ENCODE measurements at places on chromosomes 12 and 14.

- no peaks in the 10 kb centered on the region for H3K36me3 ChIP-seq
- DNase-seq = no peak
- H3K27me3 ChIP-seq = no peaks in the 10 kb centered on the region
- H3K4me3 ChIP-seq = no peak overlapping the region
- H3K27ac ChIP-seq = no peak overlapping the region
Observed at GRCh38 chr12:51865757-51866270, 17.3 kb upstream of the FIGNL2 start.

GRCh38 chr14:22073801-22074200 lies 400.2 kb upstream of the OR4E1 start:
- no peaks in the 10 kb centered on the region for H3K36me3 ChIP-seq
- DNase-seq = no peak
- H3K27ac ChIP-seq = no peak overlapping the region
- no peaks in the 10 kb centered on the region for H3K27me3 ChIP-seq

DNA sequence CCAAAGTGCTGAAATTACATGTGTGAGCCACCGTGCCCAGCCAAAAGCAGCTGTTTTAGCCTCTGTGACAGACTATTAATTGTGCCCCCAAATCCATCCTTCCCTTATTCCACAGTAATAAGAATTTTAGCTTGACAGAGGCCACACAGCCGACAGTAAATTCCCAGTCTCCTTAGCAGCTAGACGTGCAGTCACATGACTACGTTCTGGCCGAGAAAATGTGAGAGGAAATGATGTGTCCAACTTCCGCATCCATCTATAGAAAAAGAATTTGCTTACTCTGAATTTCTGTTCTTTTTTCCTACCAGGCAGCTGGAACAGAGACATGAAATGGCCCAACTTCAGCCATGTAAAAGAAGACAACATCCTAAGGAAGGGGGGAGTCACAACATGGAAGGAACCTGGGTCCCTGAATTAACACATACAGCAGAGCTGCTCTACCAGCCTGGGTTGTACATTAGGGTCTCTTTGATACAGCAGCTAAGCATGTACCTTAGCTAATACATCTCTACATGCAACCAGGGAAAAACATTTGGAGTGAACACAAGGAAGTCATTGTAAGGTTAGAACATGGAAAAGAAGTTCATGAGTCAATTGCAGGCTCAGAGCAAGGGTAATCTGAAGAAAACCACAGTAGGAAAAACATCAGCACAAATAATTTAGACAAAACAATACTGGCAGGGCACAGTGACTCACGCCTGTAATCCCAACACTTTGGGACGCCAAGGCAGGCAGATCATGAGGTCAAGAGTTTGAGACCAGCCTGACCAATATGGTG lies 35.5 kb downstream of the CIT start:
- no peaks in the 10 kb centered on the region for H3K27me3 ChIP-seq
- H3K4me1 ChIP-seq = no peaks in the 10 kb centered on the region
- no peak overlapping the region for H3K27ac ChIP-seq
- no peak overlapping the region for H3K4me3 ChIP-seq

GRCh38 chr12:120920178-120920577 lies 16.0 kb upstream of the SPPL3 start:
- no peaks in the 10 kb centered on the region for H3K27me3 ChIP-seq
- DNase-seq = no peak
- H3K27ac ChIP-seq = no peak overlapping the region
- H3K36me3 ChIP-seq = no peaks in the 10 kb centered on the region
- H3K4me3 ChIP-seq = no peak overlapping the region

GRCh38 chr14:89615421-89615820 lies 198.4 kb upstream of the FOXN3 start:
- no peak overlapping the region for H3K27ac ChIP-seq
- H3K4me1 ChIP-seq = no peaks in the 10 kb centered on the region
- no peaks in the 10 kb centered on the region for H3K36me3 ChIP-seq
- no peak for DNase-seq
- no peaks in the 10 kb centered on the region for H3K27me3 ChIP-seq
- no peak overlapping the region for H3K4me3 ChIP-seq

GRCh38 chr14:102849526-102850379 lies 72.5 kb downstream of the TRAF3 start:
- H3K4me3 ChIP-seq = no peak overlapping the region
- H3K27me3 ChIP-seq = no peaks in the 10 kb centered on the region
- peak; percentile 47 for DNase-seq
- H3K27ac ChIP-seq = peak overlapping the region; percentile 71

- H3K4me3 ChIP-seq = no peak overlapping the region
- no peaks in the 10 kb centered on the region for H3K27me3 ChIP-seq
- no peaks in the 10 kb centered on the region for H3K36me3 ChIP-seq
- H3K27ac ChIP-seq = no peak overlapping the region
- no peak for DNase-seq
- no peaks in the 10 kb centered on the region for H3K4me1 ChIP-seq
Observed at GRCh38 chr12:95877622-95878021, 18.9 kb downstream of the SNRPF start.

DNA sequence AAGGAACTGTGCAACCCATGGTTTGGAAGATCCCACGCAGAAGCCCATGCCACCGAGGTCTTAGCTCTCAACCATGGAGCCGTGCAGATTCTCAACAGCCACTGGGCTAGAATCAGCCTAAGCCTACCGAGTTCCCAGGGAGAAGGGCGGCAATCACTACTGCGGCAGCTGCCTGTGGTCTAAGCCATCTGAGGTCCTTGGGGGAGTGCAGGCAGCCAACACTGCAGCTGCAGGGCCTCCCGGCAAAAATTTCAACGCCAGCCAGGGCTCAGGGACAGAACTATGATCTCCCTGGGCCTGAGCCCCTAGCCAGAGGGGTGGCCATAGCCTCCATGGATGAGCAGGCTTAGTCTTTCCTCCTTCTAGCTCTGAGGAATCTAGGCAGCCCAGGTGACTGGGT lies 156.8 kb upstream of the CLEC14A start:
- no peak overlapping the region for H3K4me3 ChIP-seq
- no peaks in the 10 kb centered on the region for H3K27me3 ChIP-seq
- DNase-seq = no peak
- no peaks in the 10 kb centered on the region for H3K4me1 ChIP-seq

GRCh38 chr12:109460538-109460937 lies 16.6 kb downstream of the KCTD10 start:
- H3K4me1 ChIP-seq = peaks cover 43% of the 10 kb centered on the region
- DNase-seq = no peak
- H3K27me3 ChIP-seq = no peaks in the 10 kb centered on the region
- peaks cover 2% of the 10 kb centered on the region for H3K36me3 ChIP-seq
- H3K27ac ChIP-seq = peak overlapping the region; percentile 95

DNA sequence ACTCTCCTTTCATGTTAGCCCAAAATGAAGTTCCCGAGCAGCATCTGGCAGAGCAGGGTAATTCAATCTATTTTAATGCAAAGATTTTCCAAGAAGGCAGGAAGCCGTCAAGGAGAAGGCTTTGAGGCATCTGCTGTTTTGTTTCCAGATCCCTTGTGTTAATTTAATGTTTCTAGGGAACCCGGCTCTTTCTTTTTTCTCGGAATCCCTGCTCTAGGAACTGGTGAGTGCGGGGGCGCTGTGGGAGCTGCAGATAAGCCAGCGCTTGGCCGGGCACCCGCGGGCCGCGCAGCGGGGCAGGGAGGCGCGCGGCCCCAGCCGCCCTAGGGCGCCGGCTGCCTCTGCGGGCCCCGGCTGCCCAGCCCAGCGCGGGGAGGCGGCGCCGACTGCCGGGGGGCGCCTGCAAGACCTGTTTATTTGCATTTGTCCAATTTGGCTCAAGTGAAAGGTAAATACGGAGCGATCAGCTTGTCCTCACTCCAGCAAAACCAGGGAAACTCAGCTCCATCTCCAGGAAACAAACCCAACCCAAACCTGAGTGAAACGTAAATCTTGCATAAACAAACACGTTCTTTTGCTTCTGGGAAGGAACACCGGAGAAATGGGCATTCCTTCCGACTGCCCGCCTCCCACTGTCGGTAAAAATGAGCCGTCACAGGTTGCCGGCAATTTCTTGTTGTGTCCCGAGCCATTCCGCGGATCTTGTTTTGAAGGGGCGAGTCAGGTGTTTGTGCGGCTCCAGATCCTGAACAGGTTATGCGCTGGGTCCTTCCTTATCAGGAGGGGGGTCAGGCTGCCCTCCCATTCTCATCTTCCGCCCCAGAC lies 65.1 kb downstream of the CRADD start:
- peak; percentile 83 for DNase-seq
- H3K36me3 ChIP-seq = no peaks in the 10 kb centered on the region
- peak overlapping the region; percentile 86 for H3K4me3 ChIP-seq
- H3K27ac ChIP-seq = peak overlapping the region; percentile 80
- no peaks in the 10 kb centered on the region for H3K27me3 ChIP-seq
- H3K4me1 ChIP-seq = peaks cover 40% of the 10 kb centered on the region

DNA sequence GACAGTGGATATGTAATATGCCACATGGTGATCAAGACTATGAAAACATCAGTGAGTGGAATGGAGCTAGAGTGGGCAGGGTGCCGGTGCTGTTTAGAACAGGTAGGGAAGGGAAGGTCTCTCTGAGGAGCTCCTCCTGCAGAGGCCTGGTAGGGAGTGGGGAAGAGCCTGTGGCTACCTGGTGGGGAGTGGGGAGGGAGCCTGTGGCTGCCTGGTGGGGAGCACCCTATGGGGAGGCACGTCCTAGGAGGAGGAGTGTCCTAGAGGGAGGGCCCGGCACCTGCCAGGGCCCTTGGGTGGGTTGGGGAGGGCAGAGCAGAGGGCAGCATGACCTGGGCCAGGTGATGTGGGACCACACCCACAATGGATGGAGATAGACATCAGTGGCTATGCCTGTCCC lies 122.6 kb downstream of the ADGRD1 start:
- no peaks in the 10 kb centered on the region for H3K27me3 ChIP-seq
- H3K27ac ChIP-seq = no peak overlapping the region
- H3K4me3 ChIP-seq = no peak overlapping the region
- no peaks in the 10 kb centered on the region for H3K36me3 ChIP-seq

DNA sequence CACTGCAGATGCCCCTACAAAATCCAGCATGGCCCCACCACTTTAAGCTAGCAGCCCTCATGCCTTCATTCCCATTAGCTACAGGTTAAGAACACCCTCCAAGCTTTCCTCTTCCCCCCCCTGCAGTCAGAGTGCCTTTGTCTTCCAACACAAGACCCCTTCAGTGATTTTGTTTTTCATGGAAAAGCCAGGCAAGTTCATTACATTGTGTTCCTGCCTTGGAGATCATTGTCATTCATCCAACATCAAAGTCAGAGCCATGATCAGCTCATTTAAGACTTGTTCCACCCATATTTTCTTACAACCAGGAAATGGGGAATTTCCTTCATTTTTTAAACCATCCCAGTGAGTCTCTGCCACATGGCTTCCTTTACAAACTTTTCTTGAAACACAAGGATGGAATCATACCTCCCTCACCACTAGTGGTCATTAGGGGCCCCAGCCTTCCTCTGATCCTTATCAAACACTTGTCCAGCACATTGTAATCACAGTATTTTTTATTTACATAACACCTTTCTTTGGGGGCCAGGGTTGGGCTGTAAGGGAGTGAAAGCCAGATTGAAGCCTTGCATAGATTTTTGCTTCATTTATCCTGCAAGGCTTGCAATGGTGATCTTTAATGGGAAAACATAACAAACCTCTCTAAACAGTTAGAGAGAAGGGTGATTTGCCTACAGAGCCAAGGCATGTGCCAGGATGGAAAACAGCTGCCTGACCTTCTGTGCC lies 765.3 kb downstream of the MED13L start:
- no peaks in the 10 kb centered on the region for H3K27me3 ChIP-seq
- H3K4me3 ChIP-seq = no peak overlapping the region
- DNase-seq = no peak
- no peaks in the 10 kb centered on the region for H3K36me3 ChIP-seq
- H3K4me1 ChIP-seq = no peaks in the 10 kb centered on the region
